ENCODE measurements at places on chromosomes 1 and 21.

DNA sequence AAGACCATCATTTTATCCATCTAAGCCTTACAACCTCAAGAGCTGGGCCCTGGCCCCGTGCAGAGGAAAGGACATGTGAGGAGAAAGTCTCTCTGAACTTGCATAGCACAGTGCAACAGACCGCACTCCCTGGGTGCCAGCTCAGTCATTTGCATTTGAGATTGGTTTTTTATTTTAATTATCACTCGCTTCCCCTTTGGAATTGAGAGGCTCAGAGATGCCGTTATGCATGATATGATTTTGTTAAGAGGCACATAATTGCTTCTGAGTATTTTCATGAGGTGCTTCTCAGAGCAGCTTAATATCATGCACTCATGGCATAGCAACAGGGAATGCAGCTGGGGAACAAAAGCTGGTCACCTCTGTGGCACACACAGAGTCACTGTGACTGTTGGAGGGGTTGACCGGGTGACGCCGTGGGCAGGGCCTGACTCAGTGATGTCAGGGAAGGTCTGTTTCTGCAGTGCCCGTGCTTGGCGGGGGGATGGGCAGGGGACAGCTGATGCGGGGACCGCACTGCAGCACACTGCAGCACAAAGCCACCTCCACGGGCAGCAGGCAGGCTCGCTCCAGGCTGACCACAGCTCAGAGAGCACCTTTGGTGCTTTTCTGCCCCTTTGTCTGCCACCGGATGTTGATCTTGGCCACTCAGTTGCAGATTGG lies 43.2 kb upstream of the VAMP3 start:
- DNase-seq = no peak

GRCh38 chr1:218886101-218886871 lies 287.4 kb upstream of the LYPLAL1 start:
- DNase-seq = peak; percentile 78

GRCh38 chr1:29532751-29533150 lies 296.4 kb downstream of the PTPRU start:
- DNase-seq = no peak

- DNase-seq = no peak
Measured at GRCh38 chr1:208332774-208333126, 88.6 kb upstream of the PLXNA2 start.

- DNase-seq = peak; percentile 60
Measured at GRCh38 chr1:24558902-24559791, 3.3 kb downstream of the NCMAP start.

DNA sequence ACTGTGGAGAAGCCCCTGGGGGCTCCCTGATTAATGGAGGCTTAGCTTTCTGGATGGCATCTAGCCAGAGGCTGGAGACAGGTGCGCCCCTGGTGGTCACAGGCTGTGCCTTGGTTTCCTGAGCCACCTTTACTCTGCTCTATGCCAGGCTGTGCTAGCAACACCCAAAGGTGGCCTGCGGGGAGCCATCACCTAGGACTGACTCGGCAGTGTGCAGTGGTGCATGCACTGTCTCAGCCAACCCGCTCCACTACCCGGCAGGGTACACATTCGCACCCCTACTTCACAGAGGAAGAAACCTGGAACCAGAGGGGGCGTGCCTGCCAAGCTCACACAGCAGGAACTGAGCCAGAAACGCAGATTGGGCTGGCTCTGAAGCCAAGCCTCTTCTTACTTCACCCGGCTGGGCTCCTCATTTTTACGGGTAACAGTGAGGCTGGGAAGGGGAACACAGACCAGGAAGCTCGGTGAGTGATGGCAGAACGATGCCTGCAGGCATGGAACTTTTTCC lies 24.8 kb downstream of the PCSK9 start:
- DNase-seq = no peak

DNA sequence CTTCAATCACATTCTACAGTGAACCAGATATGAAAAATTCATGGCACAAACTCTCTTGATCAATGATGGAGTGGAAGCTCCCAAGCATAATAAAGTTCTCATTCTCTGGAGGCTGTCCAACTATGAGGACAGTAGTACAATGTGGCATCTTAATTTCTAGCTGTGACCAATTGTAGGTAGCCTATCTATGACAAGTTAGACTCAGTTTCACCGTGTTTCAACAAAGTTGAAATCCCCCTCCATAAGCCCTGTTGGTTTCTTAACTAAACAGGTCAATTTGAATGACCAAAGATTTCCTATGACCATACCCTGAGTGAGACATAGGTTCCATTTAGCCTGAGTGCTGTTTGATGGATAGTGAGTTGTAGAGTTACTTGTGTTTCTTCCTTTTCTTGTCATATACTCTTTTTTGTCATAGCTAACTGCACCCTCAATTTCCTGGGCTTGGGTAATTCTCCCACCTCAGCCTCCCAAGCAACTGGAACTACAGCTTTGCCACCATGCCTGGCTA lies 11.8 kb downstream of the PATJ start:
- no peak for DNase-seq

DNA sequence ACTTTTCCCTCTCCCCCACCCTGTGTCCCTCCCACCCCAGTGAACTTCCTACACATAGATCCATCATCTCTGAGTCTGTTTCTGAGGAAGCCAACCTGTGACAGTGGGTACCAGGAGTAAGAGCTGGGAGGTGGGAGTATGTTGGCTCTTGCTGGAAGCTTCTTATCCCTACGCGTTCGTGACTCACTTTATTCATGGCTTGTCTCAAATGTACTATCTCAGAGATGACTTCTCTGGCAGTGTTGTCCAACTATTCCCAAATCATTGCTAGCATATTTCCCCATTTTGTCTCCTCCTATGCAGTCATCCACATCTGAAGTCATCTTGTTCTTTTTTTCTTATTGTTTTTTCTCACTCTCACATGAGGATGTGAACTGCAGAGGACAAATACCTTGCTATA lies 88.0 kb downstream of the HIVEP3 start:
- no peak for DNase-seq

DNA sequence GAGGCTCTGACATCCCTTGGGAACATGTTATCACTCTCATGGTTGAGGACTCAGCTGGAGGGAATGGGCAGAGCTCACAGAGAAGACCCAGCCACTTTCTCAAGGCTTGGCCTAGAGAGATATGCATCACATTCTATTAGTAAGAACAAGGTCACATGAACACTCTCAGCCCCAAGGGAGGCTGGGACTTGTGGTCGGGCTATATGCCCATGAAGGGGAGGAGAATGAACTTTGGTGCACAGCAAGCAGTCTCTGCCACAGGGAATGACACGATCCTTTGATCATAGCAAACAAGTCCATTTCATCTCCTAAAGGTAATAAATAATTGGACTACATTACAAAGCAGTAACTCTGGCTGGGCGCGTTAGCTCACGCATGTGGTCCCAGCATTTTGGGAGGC lies 105.7 kb downstream of the SYF2 start:
- DNase-seq = no peak

GRCh38 chr1:92916899-92917298 lies 44.4 kb downstream of the DIPK1A start:
- DNase-seq = no peak

All from left hindlimb (tissue), 1 donor.